ENCODE measurements at places on chromosomes 3 and 15.

DNA sequence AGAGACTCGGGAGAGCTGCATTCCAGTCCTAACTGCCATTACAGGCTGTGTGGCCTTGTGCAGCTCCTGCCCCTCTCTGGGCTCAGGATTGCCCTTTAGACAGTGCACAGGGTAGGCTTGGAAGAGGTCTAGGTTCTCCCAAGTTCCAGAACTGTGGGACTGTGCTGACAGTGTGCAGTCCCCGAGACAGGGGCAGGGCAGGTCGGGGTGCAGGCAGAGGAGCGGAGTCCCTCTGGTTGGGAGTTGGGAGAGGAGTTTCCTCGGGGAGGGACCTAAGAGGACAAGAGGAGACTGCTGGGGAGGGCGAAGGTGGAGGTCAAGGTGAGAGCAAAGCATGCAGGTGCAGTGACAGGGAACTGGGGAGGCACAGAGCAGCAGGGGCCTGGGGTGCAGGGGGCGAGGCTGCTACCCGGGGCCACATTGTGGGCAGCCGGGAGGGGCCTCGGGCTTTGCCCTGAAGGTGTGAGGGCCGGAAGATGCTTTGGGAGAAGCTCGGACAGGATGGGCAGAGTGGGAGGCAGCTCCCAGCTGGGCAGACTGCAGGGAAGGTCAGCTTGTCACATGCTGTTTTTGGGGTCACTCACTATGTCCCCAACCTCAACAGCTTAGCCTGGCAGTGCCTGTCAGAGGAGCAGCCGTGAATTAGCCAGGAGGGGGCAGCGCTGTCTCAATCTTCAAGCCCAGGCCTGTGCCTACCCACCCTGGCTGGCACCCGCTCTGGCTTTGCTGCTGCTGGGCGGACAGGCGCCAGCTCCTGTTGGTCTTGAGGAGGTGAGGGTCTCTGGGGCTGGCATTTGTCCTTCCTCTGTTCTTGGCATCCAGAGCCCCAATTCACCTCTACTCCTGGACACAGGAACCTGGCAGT is 15.4 kb upstream of the CSPG4 start:
- DNase-seq, result no peak

GRCh38 chr3:171827836-171828458 is 15.2 kb upstream of the TMEM212 start:
- DNase-seq, result no peak

GRCh38 chr3:13768453-13768852 is 111.4 kb downstream of the WNT7A start:
- DNase-seq, result no peak

DNA sequence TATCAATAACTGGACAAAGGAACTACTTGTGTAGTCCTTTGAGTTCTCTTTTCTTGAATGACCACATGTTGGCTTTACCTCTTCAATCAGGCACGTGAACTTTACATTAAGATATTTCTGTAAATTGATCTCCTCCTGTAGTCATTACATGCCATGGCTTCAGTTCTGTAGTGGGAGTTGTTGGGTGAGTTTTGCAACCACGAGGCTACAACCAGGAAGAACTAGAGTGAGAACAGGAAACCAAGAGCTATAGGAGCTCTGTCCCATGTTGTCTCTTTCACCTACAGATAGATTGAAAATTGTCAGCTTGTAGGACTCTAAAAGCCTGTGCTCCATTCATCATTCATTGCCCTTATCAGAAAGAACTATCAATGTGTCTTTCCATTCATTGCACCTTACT is 2.0 kb downstream of the RSRC1 start:
- DNase-seq, result no peak

GRCh38 chr3:194138732-194139070 is 2.8 kb downstream of the HES1 start:
- no peak for DNase-seq

- DNase-seq, result no peak
These were observed 379.0 kb downstream of the GBE1 start for GRCh38 chr3:81382470-81382869.

GRCh38 chr3:30455840-30456239 is 150.6 kb upstream of the TGFBR2 start:
- no peak for DNase-seq

GRCh38 chr15:43184407-43185124 is 637 bp upstream of the CCNDBP1 start:
- no peak for DNase-seq

DNA sequence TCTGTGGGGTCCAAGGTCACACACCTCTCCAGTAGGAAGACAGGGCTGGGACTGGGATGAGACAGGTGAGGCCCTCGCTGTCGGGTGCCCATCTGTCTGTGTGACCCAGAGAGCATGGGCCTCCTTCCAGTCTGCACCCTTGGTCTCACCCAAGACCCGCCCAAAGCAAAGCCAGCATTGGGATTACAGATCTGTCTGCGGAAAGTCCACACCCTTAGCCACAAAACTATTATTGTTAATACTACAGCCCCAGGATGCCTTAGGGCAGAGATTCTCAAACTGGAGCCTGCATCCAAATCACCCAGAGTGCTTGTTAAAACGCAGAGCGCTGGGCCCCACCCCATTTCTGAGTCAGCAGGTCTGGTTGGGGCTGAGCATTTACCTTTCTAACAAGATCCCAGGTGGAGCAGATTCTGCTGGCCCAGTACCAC is 58.5 kb upstream of the ZNF148 start:
- DNase-seq, result no peak

GRCh38 chr3:159266779-159267178 is 464.9 kb downstream of the MFSD1 start:
- DNase-seq, result peak; percentile 46

DNA sequence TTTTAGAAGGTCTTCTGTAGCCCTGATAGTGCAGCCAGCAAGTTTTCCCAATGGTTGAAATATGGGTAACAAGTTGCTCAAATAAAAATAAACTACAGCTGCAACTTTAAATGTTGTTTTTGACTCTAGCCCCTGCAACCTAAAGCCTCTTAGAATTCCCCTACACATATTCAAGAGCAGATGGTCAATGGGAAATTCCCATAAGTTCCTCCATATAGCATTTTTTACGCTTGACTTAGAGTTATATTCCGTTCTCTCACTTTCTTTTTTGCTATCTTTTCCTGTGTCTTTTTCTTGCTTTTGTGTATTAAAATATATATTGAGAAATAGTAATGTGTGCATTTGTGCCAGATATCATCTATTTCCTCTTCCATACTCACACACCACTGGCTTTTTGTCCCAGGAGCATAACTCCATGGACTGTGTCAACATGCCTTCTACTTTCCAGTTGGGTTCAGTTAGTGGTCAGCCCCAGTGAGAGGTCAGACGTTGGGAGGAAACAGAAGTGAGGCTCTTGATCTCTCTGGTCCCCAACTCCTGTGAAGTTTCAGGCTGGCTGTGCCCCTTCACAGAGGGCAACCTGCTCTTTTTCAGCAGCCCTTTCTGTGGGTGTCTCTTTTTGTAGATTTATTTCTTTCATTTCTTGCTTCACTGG is 63.3 kb upstream of the TP63 start:
- DNase-seq, result no peak

DNA sequence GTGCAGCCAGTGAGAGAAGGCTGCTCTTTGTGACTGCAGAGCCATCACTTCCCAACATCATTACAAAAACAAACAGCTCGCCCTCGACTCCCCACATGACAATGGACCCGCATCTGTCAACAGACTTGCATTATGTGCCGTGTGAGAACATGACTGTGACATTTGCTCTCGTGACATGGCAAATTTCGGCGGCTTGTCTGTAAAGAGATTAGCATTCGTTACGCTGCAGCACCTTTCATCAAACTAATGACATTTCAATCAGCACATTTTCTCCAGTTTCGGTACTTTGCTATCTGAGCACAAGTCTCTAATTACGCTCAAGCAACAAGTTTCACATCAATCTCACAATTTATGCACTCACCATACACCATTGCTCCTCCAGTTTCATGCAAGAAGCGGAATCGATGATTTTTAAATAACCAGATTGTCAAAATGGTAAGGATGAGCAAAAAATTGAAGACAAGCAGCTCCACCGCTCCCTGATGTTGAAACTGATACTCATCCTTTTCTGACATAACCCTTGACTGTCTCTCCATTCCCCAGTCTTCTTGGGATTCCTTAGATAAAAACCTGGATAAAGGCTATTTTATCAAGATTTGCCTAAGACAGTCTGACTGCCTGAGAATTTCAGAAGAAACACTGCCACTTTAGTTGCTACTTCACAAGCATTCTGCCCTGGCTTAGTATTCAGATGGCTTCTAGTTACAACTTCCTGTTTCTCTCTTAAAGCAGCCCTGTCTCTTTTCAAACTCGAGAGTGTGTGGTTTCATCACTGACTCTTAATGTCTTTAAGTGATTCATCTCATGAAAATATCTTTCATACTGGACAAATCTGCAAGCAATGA is at the start of gene SLC9A9:
Gene SLC9A9, minus strand, starts transcription at position 682 of the 845 bp plus-strand sequence. Its CDS starts 146 bp downstream, at position 536.
- DNase-seq, result peak; percentile 48

GRCh38 chr15:67740405-67740804 is 84.9 kb upstream of the SKOR1 start:
- DNase-seq, result no peak

DNA sequence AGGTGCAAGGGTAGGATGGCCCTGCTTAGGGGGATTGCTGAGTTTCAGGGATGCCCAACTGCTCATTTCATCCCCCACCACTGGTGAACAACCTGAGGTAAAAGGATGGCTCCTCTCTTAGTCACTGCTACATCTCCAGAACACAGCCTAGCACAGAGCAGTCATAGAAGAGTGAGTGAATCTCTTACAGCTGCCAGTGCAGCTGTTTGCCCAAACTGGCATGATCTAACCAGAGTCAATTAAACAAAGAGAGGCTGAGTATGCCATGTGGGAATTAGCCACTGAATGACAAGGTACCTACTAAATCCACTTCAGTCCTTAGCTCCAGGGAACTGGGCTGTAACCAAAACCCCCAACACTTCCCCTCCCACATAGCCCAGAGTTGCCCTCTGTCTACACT is 6.8 kb upstream of the NCKIPSD start:
- no peak for DNase-seq

- no peak for DNase-seq
These were observed at the start of gene COL6A6 for GRCh38 chr3:130516645-130517512. COL6A6 (plus strand) TSS chr3:130517177; CDS start chr3:130560365, 43,188 bp downstream.

GRCh38 chr3:57018246-57018645 is 42.2 kb upstream of the SPATA12 start:
- DNase-seq, result no peak

DNA sequence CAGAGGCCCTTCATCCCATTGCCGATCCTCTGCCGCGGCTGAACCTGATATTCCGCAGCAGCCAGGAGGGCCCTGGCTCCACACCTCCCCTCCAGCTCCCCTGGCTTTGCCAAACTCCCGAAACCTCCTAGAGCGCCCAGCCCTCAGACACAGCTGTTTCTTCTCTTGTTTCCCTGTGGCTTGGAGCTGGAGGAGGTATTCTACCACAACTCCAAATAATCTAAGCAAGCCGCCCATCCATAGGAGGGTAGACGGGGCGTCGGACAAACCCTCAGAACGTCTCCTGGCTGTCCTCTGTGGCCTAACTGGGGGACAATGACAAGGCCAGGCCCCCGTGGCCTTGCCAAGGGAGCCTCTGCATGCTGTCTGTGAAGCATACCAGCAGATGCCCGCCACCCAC is 10.4 kb downstream of the PLA2G4D start:
- no peak for DNase-seq

DNA sequence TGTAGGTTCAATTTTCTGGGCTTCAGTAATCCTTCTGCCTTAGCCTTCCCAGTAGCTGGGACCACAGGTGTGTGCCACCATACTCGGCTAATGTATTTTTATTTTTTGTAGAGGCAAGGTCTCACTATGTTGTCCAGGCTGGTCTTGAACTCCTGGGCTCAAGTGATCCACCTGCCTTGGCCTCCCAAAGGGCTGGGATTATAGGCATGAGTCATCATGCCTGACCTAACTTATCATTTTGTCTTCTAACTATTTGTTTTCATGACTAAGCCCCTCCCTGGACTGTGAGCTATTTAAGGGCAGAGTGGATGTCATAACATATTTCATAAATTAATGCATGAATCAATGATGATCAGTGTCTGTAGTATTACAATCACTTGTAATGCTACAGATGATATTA is 56.1 kb upstream of the PIAS1 start:
- no peak for DNase-seq

All from kidney capillary endothelial cell (primary cell).